ENCODE measurements at places on chromosomes 11 and 22.

DNA sequence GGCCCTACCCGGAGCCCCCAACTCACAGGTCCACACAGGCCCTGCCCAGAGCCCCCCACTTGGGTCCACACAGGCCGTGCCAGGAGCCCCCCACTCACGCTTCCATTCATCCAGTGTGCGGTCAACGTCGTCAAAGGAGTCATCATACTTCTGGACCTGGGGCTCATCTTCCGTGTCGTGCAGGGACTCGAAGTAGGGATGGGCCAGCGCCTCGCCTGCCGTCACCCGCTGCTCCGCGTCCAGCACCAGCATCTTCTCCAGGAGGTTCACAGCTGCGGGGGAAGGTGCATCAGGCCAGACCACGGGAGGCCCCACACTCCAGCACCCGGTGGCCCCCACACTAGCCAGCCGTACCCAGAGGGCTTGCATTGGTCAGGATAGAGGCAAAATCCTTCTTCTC, 4.0 kb upstream of the HDAC10 start:
- no peak for DNase-seq

GRCh38 chr11:41003339-41004282, 455.8 kb downstream of the LRRC4C start:
- no peak for DNase-seq

DNA sequence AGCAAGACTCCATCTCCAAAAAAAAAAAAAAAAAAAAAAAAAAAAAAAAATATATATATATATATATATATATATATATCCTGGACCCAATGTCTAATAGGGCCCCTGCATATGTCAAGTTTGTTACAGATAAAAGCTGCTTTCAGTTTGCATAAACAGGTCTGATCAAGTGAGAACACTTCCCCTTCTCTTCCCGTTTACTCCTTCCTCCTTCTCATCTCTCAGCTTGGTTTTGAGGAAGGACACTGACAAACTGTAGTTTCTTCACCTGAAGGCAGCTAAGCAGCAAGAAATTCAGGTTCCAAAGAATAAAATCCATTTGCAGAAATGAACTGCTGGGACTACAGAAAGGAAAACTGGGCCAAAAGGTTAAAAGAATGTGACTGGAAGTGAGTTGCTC, 11.7 kb downstream of the THOC5 start:
- DNase-seq: no peak

- DNase-seq: no peak
Measured at GRCh38 chr22:42364604-42365110, 67.5 kb downstream of the NFAM1 start.

- no peak for DNase-seq
Measured at GRCh38 chr11:126404367-126404766, 48.9 kb downstream of the ST3GAL4 start.

DNA sequence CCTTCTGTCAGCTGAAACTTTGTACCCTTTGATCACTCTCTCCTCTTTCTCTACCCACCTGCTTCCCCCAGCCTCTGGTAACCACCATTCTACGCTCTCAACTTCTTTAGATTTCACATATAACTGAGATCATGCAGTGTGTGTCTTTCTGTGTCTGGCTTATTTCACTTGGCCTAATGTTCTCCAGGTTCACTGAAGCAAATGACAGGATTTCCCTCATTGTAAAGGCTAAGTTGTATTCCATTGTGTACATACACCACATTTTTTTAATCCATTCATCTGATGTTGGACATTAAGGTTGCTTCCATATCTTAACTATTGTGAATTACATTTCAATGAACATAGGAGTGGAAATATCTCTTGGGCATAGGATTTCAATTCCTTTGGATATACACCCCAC, 207.6 kb downstream of the MIAT start:
- DNase-seq: no peak

DNA sequence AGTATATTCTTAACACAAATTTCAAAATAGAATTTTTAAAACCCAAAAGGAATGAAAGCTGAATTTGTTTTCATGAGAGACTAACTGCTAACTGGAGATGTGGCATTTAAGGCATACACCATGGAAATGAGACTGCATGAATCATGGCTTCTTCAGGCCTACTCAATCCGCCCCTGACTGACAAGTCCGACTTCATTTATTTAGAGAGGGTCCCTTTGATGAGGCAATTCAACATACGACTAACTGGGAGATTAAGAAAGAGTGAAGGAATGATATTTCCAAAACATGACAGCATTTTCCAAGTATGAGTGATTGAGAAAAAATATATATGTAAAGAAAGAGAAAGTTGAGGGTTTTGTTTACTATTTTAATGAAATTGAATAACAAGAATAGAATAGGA, 720.1 kb downstream of the DLG2 start:
- no peak for DNase-seq

DNA sequence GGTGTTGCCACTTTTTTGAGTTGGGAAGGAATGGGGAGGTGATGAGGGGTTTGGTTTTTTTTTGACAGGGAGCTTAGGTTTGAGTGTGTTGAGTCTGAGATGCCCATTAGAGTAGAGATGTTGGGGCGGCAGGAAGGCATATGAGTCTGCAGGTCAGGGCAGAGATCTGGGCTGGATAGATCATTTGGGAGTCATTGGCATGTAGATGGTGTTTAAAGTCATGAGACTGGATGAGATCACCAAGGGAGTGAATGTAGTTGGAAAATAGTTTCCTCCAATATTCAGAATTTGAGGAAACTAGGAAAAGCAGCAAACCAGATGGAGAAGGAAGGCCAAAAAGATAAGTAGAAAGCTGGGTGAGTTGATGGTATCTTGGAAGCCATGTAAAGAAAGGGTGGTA, 2.1 kb upstream of the ANAPC15 start:
- no peak for DNase-seq

Measured in cerebellar nuclear complex (tissue), 1 donor.